ENCODE measurements at places on chromosomes 2 and 18.
A peak's percentile ranks its signal among the peaks of the same experiment; 100 is the strongest.

DNA sequence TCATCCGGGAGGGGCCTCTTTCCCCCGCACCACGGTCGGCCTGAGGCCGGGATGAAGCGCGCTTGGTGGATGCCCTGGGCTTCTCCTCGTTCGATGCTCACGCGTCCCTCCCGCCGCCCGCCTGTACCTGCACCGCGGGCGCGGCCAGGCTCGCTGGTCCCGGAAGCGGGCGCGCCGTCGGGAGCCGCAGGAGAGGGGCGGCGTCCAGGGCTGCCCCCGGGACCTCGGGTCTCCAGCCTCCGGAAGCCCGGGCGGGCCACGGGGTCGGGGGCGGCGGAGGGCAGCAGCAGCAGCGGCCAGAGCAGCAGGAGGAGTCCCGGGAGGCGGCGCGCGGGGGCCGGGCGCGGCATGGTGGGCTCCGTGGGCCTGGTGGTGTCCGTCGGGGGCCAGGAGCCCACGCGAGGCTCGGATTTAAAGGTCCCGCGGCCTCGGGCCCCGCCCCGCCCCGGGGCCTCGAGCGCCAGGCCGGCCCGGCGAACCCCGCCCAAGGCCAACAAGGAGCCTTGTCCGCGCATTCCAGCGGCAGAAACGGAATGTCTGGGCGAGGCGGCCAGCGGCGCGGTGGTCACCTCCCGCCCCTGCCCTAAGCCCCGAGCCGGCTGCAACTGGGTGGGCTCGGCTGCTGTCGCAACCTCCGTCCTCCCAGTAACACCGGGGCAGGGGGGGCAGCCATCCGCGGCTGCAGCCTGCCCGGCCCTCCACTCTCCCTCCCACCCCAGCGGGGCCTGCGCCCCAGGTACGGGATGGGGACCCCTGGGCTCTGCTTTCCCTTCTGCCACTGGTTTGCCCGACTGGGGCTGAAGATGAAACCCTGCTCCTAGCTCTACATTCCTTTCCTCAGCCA lies at the start of gene MATN3:
TSS of gene MATN3 (minus strand) at position 387 of the 844 bp plus-strand sequence. CDS start at position 350, 37 bp downstream.
- peak; percentile 25 for DNase-seq

DNA sequence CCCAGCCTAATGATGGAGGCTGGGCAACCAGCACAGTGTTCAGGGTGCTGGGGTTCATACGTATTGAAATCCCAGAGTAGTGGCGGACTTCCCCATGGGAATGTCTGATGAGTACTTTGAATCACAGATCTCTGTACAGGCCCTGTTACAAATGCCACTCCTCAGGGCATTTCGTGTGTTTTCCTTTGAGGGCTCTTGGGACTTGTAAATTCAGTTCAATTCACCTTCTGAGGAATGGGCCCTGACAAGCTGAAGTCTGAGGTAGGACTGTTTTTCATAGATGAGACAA lies 288 bp upstream of the RDH14 start:
- no peak for DNase-seq

- no peak for DNase-seq
Measured at GRCh38 chr2:11634584-11634983, 35.4 kb downstream of the NTSR2 start.

DNA sequence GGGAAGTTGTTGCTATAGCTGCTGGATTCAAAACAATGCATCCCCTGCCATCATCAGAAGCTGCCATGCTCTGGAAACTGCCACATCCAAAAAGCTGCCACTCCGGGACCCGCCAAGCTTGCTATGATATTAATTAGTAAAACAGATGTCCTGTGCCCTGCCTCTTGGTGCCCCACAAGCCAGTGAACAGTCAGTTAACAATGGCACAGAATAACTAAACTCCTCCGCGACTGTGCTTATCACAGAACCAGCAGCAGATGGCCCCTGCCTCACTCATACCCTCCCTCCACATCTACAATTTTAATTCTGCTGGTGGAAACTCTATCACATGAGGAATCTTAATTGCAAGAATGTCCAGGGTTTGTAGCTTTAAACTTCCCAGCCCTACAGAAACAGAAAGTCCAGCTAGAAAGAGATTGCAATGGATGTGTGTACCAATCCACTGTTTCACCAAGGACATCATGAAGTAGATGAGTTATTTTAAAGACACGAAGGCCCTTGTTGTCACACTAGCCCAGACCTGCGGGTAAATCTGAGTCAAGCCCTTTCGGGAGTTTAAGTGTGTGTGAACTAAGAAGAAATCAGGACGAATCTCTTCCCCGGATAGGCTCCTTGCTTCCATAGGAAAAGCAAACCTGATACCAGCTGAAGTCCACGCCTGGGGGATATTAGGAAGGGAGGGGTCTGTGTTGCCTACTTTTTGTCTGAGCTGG lies 7.4 kb upstream of the ACYP2 start:
- no peak for DNase-seq

DNA sequence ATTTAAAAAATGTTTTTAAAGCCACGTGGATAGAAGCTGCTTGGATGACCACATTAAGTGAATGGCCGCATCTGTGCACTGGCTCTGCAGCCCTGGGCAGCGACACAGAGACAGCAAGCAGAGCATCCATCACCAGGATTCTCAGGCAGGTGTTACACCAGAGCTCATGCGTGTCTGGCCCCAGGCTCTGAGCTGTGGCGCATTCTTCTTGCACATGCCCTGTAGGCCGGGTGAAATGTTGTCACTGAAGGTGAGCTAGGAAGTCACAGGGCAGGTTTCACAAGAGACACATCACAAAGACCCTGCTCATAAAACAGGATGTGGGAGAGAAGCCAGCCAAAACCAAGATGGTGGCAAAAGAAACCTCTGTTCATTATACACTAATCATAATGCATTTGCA lies 8.4 kb upstream of the PXDN start:
- no peak for DNase-seq

- no peak for DNase-seq
Measured at GRCh38 chr18:23828426-23828825, 139.2 kb downstream of the LAMA3 start.

DNA sequence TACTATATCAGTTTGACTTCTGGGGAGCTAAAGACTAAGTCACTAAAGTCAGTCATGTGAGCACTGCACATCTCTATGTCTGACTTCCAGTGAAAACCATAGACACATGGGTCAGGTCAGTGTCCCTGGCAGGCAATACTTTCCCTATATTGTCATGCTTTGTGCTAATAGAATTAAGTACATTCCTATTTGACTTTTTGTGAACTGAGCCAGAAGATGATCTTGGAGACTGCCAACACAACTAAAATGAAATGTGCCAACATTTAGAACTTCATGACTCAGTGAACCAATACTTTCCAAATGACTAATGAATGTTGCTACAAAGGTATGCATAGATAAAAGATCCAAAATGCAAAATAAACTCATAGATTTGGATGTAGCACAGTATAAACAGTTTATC lies 820.8 kb upstream of the FAM98A start:
- no peak for DNase-seq

GRCh38 chr2:177187631-177188312 lies 24.8 kb upstream of the HNRNPA3 start:
- DNase-seq = no peak

DNA sequence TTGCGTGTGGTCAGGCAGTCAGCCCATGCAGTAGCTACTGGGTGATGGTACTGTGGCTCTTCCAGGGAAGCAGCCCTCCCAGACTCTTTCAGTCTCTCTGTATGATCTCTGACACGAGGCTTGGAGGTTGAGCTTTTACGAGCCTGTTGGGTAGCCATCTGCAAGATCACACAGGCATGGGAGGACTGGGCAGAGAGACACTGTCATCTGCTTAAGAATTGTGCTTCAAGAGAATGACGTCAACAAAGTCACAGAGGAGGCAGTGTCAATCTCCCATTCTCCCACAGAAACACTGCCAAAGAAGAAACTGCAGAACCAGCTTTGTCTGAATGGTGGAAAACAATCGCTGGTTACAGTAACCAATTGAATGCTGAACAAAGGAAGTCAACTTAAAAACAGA lies 78.4 kb upstream of the MC2R start:
- no peak for DNase-seq

GRCh38 chr2:88011011-88011410 lies 5.3 kb downstream of the RNU2-63P start:
- no peak for DNase-seq

GRCh38 chr2:144083211-144083610 lies 436.7 kb downstream of the ZEB2 start:
- DNase-seq = no peak

- DNase-seq = no peak
Measured at GRCh38 chr2:127572841-127573240, 37.4 kb downstream of the MYO7B start.

DNA sequence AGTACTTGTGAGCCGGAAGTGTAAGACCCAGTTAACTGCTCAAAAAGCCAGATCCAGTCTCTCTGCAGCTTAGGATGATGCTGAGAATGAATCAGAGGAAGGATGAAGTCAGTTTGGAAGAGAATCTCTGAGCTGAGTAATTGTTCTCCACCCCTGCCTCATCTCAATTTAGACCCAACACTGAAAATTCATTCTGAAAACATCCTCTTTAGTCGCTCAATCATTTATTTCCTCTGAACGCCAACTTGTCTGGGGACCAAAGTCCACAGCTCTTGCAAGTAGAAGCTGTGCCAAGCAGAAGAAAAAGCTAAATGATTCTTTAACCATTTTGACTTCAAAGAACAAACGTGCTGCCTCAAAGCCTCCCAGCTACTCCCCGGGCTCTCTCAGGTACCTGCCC lies 177.1 kb upstream of the KLHL29 start:
- DNase-seq = no peak

DNA sequence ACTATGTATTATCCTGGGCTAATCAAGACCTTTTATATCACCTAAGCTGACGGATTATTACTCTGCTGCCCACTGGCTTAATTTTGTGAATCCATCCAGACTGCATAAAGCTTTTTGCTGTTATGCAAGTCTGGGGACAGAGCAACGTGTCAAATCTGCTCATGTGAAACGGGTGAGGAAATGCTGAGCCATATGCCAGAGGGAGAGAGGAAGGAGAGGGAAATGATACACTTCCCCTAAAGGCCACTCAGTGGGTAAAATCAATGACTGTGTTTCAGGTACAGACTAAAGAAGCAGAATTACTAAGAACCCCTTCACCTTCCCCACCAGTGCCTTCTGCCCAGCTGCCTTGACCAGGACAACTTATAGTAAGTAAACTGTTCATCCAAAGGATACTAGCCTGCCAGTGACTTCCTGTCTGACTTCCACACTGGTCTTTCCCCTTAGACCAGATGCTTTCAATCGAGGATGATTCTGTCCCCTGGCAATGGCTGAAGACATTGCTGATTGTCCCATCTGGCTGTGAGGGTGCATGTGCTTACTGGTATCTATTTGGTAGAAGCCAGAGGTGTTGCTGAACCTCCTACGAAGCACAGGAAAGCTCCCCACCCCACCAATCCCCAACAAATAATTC lies 43.0 kb downstream of the STAT1 start:
- no peak for DNase-seq

- DNase-seq = no peak
Measured at GRCh38 chr2:205640716-205641115, 41.6 kb upstream of the NRP2 start.

GRCh38 chr18:78242254-78242643 lies 737.4 kb upstream of the SALL3 start:
- DNase-seq = no peak

GRCh38 chr2:216635701-216636550 lies 2.7 kb downstream of the IGFBP2 start:
- DNase-seq = no peak

- no peak for DNase-seq
Measured at GRCh38 chr2:213087040-213087439, 64.4 kb downstream of the IKZF2 start.

GRCh38 chr2:133200684-133201421 lies 367.4 kb downstream of the NCKAP5 start:
- no peak for DNase-seq

- no peak for DNase-seq
Measured at GRCh38 chr18:6661692-6662415, 67.7 kb upstream of the ARHGAP28 start.

DNA sequence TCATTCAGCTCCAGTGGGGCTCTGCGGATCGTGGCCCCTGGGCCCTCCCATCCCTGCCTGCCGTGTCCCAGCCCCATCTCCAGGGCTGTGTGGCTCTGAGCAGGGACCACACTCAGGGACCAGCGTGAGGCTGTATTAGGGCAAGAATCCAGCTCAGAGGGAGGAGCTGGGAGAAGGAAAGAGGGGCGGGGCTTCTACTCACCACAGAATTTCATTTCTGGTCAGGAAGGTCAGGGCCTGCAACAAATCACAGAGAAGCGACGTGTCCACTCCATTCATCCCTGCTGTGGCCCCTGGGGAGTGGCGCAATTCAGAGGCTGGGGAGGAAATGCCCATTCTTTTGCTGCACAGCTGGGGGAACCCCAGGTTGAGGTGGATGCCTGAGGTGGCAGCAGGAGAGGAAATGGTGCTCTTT lies 828 bp downstream of the CIB4 start:
- DNase-seq = no peak

- DNase-seq = no peak
Measured at GRCh38 chr2:105399207-105399861, 483 bp upstream of the FHL2 start.

GRCh38 chr2:11681722-11682589 lies 12.0 kb upstream of the NTSR2 start:
- no peak for DNase-seq

GRCh38 chr18:12880541-12880910 lies 3.5 kb downstream of the PTPN2 start:
- DNase-seq = no peak

DNA sequence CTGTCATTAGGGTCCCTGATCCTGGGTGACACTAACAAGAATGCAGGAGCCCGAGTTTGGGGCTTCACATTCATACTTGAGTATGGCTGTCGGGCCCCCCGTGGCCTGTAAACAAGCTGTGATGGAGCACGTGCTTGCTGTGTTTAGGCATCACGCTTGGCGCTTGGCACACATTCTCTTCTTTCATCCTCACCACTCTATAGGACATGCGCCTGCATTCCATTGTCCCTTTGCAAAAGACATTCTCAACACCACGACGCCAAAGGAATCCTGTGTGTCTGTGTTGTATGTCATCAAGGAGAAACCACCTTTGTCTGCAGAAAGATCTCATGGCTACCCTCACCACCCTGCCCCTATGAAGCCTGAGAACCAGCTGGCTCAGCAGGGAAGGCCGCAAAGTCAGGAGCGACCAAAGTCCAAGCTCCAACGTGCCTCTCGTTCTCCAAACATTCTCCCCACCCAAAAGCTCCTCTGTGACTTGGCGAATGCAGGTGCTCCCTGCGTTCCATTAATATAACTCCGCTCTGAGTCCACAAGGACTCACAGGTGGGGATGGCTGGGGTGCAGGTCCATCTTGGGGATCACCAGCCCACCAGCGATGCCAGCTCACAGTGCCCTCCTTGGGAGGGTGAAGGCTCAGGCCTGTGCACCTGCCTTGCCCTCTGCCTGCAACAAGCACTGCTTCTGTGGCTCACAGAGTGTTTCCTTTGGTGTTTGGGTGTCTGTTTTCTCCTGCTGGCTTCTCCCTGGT lies 6.2 kb upstream of the PER2 start:
- no peak for DNase-seq
